T-cell (primary cell): ENCODE measurements at places on chromosomes 1 and 21.

- no peak for DNase-seq
Observed at GRCh38 chr1:70504176-70504820, 93.2 kb downstream of the CTH start.

DNA sequence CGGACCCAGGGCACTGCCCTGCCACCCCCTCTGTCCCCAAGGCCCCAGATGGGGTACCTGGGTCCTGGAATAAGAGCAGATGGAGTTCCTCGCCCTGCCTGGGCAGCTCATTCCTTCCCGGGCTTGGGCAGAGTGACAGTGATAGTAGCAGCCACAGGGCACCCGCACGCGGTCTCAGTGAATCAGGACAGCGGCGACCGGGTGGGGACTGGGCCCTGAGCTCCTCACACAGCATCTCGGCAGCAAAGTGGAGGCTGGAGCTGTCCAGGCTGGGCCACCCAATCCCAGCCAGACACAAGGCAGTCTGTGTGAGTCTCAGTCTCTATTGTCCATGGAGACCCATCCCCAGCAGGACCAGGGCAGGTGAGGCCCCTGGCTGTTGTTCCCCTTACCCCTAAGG, 37.4 kb upstream of the CCDC27 start:
- DNase-seq: no peak

- no peak for DNase-seq
Observed at GRCh38 chr21:32800056-32800455, 28.5 kb upstream of the PAXBP1 start.

DNA sequence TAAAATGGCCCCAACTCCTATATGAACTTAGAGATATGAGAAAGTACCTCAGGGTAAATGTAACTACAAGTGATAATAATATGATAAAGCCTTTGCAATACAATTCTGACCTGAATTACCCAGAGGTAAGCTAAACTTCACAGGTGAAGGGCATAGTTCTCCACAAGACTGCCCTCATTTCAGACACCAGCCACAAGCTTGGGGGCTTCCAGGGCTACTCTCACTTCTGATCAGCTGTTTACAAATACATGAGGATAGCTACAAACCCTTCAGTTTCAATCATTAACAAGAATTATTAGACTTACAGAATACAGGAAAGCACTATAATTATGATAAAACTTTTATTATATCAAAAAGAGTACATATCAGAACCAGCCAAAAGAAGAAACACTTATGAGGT, 18.7 kb upstream of the DPH5 start:
- no peak for DNase-seq

DNA sequence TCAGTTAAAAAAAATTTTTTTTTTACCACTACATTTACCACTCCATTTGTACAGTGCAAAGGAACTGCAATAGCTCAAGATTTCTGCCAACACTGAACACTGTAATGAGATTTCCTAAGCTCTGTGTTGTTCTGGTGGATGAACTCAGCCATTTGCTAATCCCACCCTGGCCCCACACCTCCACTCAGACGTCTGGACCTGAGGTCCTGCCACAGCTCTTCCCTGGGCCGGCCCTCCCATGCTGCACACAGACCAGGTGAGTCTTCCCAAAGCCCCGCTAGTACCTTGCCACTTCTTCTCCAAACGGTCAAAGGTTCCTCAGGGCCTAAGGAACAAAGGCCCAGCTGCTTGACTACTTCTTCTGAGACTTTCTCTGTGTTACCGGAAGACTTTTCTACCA, 56.4 kb downstream of the SLC45A1 start:
- no peak for DNase-seq

DNA sequence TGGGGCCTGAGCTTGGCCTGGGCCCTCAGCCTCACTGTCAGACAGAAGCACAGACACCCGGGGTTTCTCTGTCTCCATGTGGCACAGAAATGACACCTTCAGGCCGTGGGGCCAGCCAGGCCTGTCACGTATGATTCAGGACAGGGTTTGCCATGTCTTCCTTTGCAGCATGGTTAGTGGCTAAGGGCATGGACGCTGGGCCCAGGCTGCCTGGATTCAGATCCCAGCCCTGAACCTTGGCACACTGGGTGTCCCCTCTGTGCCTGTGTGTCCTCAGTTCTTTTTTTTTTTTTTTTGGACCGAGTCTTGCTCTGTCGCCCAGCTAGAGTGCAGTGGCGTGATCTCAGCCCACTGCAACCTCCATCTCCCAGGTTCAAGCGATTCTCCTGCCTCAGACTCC, 73.6 kb downstream of the SPSB1 start:
- DNase-seq: no peak

DNA sequence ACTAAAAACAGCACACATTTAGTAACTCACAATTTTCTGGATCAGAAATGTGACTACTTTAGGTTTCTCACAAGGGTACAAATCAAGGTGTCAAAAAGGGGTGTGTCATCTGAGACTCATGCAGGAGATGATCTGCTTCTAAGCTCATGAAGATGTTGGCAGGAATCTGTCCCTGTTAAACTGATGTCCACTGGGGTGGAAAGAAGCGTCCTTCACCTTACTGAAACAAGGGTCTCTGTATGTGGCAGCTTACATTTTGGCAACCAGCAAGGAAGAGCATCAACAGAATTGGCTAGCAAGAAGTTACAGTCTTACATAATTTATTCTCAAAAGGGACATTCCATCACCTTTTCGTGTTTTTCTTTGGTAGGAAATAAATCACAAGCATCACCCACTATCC, 1223.8 kb downstream of the AMY1C start:
- DNase-seq: no peak
